ENCODE measurements at places on chromosomes 16 and 17.
A peak's percentile ranks its signal among the peaks of the same experiment; 100 is the strongest.

DNA sequence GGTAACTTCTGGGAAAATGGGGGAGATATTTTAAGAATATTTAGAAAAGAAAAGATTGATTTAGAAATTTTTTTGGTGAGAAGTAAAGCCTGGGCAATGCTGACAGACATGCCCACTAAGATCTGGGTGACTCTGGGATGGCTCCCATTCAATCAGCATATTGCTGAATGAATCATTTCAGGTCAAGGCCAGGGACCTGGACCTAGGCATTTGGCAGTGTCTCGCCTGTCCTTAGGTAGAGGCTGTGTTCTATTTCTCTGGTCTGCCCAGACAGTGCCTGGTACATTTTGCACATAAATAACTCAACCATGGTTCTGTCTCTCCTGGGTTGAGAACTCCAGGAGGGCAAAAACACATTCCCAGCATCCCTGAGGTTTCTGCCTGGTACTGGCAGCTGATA is 39.9 kb downstream of the SMPD3 start:
- no peak for DNase-seq

DNA sequence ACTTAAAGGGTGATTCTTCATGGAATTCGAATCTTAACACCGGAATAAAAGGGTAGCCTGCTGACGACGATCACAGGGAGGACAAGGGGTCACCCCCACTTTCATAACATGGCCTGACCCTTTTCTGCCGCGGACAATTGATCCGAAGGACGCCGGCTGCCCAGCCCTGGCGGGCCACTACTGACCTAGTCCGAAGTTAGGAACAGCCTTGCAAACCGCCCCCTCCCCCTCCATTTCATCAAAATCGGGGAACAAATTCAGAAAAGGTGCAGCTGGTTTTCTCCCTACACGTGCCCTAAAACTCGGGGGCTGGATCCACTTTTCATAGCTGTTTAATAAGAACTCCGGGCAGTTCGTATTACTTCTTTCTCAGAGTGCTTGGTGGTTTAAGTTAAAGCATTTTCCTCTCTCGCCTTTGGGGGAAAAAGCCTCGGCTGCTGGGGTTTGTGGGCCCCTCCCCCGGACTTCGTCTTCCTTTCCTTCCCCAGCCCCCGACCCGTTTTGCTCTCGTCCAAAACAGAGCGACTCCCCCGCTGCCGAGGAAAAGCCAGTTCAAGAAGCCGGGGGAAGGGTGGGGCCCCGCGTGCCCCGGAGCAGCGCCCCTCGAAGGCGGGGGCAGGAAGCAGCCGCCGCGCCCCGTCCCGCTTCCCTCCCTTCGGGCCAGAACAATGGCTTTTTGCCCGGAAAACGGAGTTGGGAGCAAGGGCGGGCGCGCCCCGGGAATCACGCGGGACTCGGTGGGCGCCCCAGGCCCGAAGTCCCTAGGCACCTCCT is 641 bp upstream of the CBX2 start:
- DNase-seq = no peak

GRCh38 chr17:82411396-82412053 is 6.6 kb upstream of the HEXD start:
- DNase-seq = no peak

- no peak for DNase-seq
These were observed 32.2 kb downstream of the TEX2 start for GRCh38 chr17:64230791-64231408.

DNA sequence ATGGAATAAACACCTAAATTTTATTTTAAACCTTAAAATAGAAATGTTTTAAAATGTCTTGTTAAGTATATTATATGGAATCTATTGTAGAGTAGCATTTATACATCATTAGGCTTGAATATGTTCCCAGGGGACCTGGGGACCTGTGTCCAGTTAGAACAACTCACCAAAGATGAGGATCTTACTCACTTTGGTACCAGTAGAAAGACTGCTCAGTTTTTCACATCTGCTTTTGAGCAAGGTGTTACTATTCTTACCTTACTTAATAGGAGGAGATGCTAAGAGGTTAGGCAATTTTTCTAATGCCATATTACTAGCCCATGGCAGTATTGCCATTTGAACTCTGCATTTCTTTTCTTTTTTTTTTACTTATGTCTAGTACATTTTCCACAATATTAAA is 14.7 kb downstream of the STXBP4 start:
- no peak for DNase-seq

GRCh38 chr16:23310217-23310616 is 8.1 kb downstream of the SCNN1B start:
- no peak for DNase-seq

DNA sequence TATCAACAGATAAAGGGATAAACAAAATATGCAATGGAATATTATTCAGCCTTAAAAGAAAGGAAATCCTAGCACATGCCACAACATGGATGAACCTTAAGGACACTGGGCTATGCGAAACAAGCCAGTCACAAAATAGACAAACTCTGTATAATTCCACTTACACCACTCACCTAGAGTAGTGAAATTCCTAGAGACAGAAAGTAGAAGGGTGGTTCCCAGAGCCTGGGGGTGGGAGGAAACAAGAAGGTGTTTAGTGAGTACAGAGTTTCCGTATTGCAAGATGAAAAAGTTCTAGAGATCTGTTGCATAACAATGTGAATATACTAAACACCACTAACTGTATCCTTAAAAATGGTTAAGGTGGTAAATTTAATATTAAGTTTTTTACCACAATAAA is 10.0 kb downstream of the SPOP start:
- peak; percentile 26 for DNase-seq
